ENCODE measurements at places on chromosomes 5 and 9. TPM values are rescaled to one million over a fixed set of nuclear protein-coding genes. Genes with fewer than 3 reads are reported as not detected.

ADAMTS12 gene
- polyA plus RNA-seq: 0.20 TPM

ANKRD34B gene
- polyA plus RNA-seq: not detected

FGD3 gene
- 2.1 TPM for polyA plus RNA-seq

FRRS1L gene
- polyA plus RNA-seq: 0.08 TPM

BSPRY gene
- 27.5 TPM for polyA plus RNA-seq

TMEM171 gene
- polyA plus RNA-seq: 3.6 TPM
